H54 (cell line): ENCODE measurements at places on chromosomes 2 and 18.
A peak's percentile ranks its signal among the peaks of the same experiment; 100 is the strongest.

- DNase-seq = no peak
Observed at GRCh38 chr2:210128961-210129360, 42.2 kb downstream of the KANSL1L start.

GRCh38 chr2:29597035-29597434, 324.4 kb downstream of the ALK start:
- no peak for DNase-seq

GRCh38 chr18:3262234-3263131, 550 bp downstream of the MYL12B start:
- DNase-seq = peak; percentile 38

DNA sequence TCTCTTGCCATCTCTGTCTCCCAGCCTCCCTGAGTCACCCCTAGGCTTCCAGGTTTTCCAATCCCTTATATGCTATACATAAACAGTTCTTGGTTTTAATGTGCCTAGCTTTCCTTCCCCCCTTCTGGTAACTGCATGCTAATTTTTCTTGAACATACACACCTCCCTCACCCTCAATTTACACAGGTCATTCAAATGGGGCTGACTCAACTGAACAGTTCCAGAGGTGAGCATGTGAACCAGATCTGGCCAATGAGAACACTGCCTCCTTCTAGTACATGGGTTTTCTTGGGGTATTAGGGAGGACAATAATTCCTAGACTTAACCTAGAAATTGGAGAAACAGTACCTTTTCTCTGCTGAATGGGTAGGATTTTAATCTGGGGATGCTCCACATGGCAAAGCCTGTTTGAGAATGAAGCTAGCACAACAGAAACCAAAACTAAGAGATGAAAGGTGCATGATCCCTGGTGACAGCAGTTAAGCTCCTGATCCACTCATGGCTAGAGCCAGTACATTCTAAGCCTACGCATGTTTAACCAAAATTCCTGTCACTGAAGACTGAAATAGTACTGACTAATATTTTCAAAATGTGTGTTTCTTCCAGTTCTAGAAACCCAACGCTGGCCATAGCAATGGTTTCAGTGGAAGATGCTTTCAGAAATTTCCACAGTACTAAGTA, 11.8 kb downstream of the SLC25A12 start:
- no peak for DNase-seq

DNA sequence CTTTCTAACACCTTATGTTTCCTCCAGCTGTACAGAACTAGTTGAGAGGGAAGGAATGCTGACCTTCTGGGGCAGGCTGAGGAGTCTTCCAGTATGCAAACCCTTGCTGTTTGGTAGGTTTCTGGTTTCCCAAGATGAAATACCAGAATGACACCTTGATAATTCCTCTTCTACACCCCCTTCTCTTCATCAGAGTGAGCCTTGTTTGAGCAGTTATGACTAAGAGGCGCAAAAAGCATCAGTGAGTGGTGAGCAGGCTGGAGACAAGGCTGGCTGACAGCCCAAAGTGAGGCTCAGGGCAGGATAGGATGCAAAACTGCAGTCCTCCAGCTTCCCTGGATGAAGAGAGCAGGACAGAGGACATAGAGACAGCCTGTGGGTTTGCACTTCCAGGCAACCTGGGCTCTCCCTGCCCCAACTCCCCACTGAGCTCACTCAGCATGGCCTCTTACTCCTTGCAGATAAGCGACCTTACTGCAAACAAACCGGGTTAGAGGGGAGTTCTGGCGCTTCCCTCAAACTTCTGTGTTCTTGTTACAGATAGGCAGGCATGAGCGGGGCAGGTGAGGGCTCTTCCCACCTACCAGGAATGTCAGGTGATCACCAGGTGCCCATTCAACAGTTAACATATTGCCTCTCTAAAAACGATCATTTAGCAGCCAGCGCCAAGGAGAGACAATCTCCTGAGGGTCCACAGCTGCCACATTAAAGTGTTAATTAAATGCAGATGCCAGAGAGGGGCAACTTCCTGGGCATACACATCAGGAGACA, 5.4 kb downstream of the MPPE1 start:
- DNase-seq = no peak

GRCh38 chr2:58734365-58734764, 493.2 kb upstream of the FANCL start:
- peak; percentile 2 for DNase-seq

DNA sequence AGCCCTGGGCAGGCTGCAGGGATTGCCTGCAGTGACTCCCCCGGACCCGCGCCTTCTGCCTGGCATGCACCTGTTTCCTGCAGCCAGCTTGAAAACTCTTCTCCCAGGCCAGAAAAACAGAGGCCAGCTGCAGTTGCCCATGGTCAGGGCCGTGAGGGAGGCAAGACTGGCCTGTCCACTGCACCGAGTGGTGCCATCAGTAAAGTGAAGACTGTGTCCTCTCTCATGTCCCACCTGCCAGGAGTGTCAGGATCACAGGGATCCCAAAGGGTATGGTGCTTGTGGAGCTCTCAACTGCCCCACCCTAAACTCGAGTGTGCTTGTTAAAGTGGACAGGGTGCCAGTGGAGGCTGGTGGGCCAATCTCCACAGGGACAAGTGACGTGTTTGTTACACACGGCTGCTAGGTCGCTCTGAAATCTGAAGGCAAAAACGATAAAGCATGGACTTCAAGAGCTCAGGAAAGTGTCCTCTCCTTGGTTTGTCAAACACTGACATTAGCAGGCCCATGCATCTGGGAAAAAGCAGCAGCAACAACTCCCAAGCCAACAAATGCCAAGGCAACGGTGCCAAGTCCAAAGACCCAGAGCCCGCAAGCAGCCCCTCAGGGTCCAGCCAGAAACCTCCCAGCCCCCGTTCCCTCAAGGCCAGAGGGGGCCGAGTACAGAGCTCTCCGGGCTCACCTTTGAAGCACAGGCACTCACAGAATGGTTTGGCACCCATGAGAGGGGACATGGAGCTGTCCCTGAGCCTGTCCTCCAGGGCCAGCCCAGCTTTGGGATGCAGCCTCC, 213.2 kb downstream of the HDAC4 start:
- DNase-seq = no peak
